ENCODE measurements at places on chromosomes 5 and 9. TPM values are rescaled to one million over a fixed set of nuclear protein-coding genes. Genes with fewer than 3 reads are reported as not detected.

DNA sequence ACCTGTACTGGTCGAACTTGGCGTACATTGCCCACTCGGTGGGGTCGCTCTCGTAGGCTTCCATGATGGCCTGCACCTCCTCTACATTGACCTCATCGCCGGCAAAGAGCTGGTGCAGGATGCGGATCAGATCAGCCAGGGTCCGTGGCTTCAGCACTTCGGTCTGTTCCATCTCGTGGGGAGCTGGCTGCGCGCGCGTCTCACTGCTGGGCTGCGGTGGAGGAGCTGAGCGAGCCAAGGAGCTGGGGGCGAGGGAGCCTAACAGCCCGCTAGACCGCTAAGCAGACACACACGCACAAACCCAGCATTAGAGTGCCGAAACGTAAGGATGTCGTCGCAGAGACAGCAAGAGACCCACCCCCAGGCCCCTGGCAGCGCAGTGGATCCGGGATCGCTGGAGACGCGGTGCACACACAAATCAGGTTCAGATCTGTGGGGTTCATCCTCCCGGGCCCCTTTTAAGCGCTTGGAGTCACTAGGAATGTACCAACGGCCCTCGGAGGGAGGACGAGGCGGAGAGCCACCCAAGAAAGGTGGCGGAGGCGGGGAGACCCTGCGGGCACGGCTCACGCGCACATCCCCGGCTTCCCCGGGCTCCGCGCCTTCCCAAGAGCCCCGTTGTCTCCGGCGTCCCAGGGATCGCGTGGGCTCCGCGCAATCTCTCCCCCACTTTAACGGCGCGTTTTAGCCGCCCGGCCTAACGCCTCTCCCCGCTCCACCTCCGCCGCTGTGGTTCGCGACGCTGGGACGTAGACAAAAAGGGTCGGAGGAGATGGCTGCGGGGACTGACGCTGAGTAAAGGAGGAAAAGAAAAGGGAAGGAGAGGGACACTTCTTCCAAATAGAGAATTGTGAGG is at the start of gene CDO1:
Gene CDO1 (minus strand): TSS at position 434 of the 856 bp plus-strand sequence. CDS start 262 bp downstream, at position 172.
- DNase-seq, result peak; percentile 24

- DNase-seq, result no peak
Measured at GRCh38 chr5:151585970-151586369, 5.2 kb downstream of the FAT2 start.

- DNase-seq, result no peak
Measured at GRCh38 chr5:122715095-122715494, 59.8 kb upstream of the SNX2 start.

GRCh38 chr9:77903666-77904285 is 127.8 kb downstream of the GNAQ start:
- DNase-seq, result no peak

DNA sequence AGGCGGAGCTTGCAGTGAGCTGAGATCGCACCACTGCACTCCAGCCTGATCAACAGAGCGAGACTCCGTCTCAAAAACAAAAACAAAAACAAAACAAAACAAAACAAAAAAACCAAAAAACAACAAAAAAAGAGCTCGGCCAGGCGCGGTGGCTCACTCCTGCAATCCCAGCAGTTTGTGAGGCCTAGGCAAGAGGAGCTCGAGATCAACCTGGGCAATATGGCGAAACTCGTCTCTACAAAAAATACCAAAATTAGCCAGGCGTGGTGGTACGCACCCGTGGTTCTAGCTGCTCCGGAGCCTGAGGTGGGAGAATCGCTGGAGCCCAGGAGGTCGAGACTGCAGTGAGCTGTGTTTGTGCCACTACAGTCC is 20.2 kb downstream of the TRIM7 start:
- no peak for DNase-seq

DNA sequence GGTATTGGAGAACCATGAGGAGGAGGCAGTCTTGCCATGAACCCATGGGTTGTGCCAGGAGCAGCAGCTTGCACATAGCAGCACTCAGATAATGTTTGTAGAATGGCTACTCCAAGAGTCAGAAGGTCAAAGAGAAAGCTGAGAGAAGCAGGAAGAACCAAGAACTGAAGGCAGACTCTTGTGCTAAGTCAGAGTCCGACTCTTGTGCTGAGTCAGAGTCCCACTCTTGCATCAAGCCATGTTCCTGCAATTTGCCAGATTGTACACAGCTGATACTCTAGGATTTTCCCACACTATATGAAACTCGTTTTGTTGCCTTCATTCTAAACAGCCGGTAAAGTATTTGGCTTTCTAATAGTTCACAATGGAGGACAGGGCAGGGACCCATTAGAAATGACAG is 26.2 kb upstream of the HSPA9 start:
- no peak for DNase-seq

GRCh38 chr5:17120209-17120608 is 97.2 kb upstream of the BASP1 start:
- no peak for DNase-seq

DNA sequence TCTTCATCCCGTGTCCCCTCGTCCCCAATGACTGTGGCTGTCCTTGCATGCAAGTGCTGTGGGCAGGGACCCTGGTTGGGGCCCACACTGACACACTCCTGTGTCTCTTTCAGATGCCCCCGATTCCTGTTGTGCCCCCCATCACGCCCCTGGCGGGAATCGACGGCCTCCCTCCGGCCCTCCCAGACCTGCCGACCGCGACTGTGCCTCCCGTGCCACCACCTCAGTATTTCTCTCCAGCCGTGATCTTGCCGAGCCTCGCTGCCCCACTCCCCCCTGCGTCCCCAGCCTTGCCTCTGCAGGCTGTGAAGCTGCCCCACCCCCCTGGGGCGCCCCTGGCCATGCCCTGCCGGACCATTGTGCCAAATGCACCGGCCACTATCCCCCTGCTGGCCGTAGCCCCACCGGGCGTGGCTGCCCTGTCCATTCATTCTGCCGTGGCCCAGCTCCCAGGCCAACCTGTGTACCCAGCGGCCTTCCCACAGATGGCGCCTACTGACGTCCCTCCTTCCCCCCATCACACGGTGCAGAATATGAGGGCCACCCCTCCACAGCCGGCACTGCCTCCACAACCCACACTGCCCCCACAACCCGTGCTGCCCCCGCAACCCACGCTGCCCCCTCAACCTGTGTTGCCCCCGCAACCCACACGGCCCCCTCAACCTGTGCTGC is 75.0 kb downstream of the WNK2 start:
- DNase-seq, result peak; percentile 8

GRCh38 chr5:149540089-149540488 is 11.2 kb downstream of the CSNK1A1 start:
- no peak for DNase-seq

DNA sequence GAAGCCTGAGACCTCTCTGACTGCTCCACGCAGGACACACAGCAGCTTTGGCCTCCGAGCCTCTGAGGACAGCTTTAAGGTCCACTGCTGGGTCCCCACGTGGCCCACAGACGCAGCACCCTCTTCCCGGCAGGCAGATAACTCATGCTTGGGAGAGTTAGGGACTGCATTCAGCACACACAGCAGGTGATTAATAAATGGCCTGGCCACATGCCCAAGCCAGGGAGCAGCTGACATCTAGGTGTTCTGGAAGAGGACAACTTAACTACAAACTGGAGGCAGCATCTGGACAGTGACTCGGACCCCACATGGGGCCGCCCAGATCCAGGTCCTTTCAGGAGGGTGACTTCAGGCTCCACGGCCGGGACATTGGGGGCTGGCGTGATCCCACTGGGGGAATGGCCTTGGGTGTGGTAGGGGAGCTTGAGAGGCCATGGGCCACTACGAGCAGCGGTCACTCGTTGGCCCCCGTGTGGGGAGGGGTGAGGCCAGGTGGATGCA is 11.3 kb downstream of the NINJ1 start:
- peak; percentile 10 for DNase-seq

DNA sequence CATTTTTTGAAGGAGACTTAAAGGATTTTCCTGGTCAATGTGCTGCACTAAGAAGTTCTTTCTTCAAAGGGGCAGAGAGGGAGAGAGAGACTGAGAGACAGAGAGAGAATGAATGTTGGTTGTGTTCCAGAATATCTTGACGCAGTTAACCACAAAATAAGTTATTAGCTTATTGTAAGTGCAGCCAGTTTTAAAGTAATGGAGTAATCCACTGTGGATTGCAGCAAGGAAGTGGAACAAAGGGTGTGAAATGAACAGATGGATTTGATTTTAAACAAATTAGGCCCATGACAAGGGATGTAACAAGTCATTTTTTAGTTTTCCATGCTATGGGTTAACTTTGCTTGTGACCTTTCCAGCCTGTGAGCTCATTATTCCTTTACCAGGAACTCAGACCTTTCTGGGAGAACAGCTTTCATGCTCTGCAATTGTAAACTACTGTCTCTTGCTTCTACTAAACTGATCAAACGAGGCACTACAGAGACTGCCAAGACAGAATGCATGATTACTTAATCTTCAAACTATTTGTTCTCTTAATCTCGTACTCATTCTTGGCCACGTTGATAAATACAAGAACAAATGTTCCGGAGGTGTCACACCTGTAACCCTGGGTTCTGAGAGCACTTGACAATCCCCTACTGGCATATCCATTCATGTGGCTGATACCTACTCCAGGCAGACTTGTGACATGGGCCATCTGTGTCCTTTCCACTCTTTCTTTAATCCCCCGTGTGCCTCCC is 131.1 kb downstream of the TLE1 start:
- DNase-seq, result no peak

- no peak for DNase-seq
Measured at GRCh38 chr5:125510651-125511050, 764.2 kb upstream of the ZNF608 start.

GRCh38 chr5:150057052-150057451 is 29.3 kb downstream of the CSF1R start:
- DNase-seq, result no peak

DNA sequence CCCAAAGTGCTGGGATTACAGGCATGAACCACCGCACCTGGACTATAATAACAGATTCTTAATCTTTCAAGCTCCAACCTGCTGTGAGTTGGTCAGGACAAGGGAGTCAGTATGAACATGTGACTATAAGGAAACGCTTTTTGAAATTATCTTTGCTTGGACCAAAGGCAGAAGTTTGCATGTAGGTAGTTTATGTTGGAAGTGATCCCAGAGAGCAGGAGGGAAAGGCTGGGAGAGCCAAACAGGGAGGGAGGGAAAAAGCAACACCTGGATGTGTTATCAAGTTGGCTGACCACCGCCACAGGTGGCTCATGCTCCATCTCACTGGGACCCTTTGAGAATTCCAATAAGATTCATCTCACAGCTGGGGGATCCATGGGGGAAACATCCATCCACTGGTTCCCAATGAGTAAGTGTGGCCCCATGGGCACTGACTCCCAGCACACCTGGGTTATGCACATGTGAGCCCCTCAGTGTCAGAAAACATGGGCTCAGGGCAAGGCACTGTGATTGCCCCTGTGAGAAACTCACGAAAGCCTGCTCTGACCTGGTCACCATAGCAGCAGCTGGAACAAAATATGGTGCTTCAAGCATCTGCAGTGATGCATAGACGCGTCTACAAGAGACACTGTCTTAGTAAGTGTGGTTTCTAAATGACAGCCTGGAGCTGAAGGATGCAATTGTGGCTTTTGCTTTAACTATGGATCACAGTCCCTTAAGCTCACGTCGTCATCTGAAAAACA is 62.1 kb downstream of the ARSB start:
- DNase-seq, result no peak

GRCh38 chr5:177402271-177403043 is 2.0 kb upstream of the PFN3 start:
- peak; percentile 38 for DNase-seq

DNA sequence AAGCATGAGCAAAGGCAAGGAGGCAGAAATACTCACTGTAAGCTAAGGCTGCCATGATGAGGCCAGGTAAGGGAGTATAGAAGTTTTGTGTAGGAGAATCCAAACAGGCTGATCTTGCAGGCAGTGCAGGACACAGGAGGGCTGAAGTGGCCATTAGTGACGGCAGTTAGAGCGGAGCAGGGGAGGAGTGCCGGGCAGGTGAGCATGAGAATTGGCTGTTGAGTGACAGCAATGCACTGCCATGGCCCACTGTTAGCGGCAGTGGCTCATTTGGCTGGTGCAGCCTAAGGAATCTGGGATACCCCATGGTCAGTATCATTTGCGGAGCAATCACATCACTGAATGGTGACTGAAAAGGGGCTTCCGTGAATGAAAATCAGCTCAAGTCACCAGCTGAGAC is 22.8 kb downstream of the RGS3 start:
- DNase-seq, result no peak

DNA sequence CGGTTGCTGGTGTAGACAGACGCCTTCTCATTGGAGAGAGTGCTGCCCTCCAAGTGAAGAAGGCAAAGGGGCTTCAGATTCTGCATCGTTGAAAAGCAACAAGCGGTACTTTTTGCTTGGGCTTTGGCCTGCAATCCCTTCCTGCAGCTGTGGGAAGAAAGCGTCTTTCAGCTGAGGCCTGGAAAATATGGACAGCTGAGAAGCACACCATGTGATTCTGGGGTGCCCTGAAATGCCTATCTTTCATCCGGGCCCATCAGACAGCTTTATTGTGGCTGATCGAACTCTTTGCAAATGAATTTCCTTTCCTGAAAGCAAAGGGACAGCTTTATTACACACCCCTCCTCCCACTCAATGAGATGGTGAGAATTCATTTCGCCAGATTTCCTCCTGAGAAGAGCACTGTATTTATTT is 74.0 kb downstream of the NSG2 start:
- DNase-seq, result no peak

GRCh38 chr9:68692519-68692918 is 12.5 kb upstream of the PIP5K1B start:
- DNase-seq, result no peak

KIF27 gene
- total RNA-seq, result 4.9 TPM

PCDHGC4 gene
- 0.69 TPM for total RNA-seq

KIAA0825 gene
- 1.4 TPM for total RNA-seq

SAXO1 gene
- not detected for total RNA-seq

VCP gene
- total RNA-seq, result 274 TPM

PCDHGB2 gene
- total RNA-seq, result 2.6 TPM

GMCL2 gene
- total RNA-seq, result not detected

SPATA31A3 gene
- not detected for total RNA-seq

ZCCHC7 gene
- total RNA-seq, result 70.8 TPM
